ENCODE measurements at places on chromosomes 5 and 9.

DNA sequence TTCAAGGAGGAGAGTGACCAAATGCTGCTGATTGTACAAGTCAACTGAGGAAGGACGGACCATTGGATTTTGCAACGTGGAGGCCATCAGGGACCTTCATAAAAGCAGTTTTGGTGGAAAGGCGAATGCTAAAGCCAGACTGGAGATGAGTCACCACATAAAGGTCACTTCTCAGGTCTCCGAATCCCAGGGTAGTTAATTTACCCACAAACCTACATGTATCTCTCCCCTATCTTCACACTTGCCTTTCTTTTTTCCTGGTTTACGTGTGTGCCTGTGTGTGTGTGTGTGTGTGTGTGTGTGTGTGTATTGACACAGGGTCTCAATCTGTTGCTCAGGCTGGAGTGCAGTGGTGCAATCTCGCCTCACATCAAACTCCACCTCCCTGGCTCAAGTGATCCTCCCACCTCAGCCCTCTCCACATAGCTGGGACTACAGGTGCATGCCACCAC, 4.6 kb upstream of the CTNNA1 start:
- no peak for DNase-seq

- no peak for DNase-seq
These were observed 66.4 kb upstream of the MARCHF11 start for GRCh38 chr5:16245956-16246355.

DNA sequence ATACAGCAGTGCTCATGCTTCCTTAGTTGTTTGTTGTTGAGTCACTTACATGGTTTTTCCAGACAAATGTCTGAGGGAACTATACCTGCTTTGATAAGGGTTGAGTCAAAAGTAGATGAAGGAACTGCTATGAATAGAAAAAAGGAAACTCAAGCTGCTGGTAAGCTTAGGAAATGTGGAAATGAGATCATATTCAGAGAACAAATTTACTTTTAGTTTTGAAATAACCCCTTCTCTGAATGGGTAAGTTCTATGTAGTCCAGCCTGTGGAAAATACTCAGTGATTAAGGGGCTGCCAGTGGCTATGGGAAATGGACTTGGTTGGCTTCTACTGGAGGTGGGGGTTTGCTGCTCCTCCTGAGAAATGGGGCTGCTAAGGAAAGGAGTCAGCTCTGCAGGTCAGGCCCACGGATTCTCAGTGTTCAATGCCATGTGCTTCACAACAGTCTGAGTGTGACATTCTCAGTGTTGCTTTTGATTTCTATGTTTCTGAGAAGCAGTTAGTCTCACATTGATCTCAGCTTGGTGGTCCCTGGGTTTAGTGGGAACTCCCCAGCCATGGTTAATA, 47.7 kb upstream of the GLRX start:
- DNase-seq = no peak

GRCh38 chr5:176851871-176852658, 41.7 kb downstream of the UNC5A start:
- DNase-seq = no peak

DNA sequence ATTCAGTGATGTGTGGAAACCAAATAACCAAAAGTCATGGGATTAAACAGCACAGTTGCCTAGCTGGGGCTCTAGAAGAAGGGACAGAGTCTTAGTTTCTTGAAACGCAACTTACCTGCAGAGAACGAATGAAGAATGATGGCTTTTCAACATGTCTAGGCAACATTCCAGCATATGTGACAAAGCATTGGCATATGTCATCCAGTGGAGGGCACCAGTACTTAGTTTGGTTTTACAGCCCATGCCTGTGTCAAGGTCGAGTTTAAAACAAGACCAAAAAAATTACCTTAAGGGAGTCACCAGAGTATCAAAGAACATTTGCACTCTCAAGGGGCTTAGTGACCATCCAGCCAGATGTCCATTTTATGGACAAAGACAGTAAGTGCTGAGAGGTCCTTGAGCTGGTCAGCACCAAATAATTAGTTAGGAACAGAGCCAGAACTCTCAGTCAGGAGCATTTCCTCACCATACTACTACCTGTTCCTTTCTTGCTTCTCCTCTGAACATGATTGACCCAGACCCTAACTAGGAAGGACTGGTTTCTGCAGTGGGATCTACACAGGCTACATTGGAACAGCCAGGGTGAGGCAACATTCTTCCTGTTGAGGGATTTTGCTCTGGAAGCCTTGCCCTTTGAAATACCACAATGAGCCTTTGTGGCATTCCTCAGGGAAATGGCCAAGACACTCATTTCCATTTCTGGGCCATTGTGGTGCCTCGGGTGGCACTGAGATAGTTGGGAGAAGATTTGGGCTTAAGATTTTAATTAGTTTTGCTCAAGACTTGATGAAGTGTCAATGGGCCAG, 75.4 kb upstream of the ANKH start:
- DNase-seq = no peak

DNA sequence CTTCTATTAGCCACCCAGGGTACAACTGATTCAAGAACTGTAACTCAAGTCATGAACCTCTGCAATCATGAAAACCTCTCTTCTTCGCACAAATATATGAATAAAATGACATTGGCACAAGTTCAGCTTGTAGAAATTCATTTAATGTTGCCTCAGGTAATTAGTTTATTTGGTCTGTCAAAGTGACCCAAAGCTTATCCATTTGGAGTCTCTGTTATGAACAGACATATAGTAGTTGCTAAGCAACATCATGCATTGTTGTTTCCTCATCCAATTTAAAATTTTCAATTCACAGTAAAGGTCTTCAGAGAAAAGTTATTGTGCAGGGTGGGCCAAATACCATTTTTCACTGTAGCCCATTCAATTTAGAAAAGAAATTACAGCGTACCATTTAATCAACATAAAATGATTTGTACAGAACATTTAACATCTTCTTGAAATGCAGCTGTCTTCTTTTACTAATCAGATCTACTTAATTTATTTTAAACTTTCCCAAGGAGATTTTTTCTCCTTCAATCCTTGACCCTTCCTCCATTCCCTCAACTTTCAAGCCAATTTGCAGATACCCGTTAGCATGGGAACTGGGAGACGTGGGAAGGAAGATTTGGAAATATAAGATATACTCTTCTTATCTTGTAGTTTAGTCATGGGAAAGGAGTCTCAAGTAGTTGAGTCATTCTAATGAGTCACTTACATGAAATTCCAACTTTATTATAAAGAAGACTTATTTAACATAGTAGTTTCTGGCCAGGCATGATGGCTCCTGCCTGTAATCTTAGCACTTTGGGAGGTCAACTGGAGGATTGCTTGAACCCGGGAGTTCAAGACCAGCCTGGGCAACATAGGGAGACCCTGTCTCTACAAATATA, 231.3 kb downstream of the ATPSCKMT start:
- DNase-seq = no peak

DNA sequence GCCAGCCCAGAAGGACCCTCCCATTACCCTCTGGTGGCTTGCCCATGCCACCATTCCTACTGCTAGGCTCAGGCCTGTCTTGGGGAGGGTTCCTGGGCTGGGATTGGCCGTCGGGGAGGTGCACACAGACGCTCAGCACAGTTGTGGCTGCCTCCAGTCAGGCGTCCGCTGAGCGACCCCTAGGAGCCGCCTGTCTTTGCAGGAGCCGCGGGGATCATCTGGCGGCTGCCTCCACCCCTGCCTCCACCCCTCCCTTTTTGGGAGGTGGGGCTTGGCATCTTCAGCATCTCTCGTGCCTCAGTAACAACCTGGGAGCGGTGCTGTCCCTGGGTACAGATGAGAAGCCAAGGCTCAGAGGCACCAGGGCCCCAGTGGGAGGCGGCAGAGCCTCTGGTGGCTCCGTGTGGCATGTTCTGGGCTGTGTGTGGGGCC, 39.6 kb downstream of the RXRA start:
- no peak for DNase-seq

- DNase-seq = no peak
These were observed 38.0 kb downstream of the HMGXB3 start for GRCh38 chr5:150038547-150038946.

DNA sequence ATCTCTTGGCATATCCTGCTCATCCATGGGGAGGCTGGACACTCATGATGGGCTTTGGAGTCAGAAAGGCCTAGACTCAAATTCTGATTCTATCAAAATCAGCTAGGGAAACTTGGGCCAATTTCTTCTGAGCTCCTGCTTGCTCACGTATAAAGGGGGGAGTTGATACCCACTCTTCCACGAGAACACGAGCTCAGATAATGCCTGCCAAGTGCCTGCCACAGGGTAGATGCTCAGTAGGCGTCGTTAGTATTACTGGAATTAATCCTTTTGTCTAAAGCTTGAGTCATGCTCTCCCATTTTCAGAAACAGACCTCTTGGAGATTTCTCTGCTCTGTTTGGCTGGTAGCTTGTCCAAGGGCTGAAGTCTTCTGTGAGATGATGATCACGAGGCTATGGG, 238.3 kb upstream of the MVB12B start:
- DNase-seq = no peak

DNA sequence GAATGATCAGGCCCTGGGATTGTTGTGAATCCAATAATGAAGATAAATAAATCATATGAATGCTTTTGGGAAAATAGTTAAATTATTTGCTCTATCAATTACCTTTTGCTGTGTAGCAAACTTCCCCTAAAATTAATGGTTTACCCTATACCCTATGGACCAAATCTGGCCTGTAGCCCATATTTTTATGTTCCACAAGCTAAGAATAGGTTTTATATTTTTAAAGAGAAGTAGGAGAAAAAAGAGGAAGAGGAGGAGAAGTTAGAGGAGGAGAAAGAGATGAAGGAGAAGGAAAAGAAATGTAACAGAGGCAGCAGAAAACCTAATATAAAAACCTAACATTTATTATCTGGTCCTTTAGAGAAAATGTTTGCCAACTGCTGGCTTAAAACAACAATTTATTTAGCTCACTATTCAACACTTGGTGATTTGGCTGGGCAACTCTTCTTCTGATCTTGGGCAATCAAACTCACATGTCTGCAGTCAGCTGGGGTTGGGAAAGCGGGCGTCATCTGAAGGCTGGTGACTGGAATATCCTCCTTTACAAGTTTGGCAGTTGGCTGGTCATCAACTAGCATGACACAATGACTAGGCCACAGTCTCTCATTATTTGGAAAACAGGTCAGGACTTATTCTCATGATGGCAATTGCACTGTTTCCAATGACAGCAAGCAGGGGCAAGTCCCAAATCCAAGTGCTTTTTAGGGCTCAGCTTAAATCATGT, 522.9 kb downstream of the RASEF start:
- DNase-seq = no peak

- DNase-seq = no peak
These were observed 23.2 kb upstream of the TERT start for GRCh38 chr5:1317921-1318565.

GRCh38 chr9:104805441-104805840, 41.5 kb downstream of the NIPSNAP3B start:
- no peak for DNase-seq

- no peak for DNase-seq
These were observed 31.0 kb upstream of the FSD1L start for GRCh38 chr9:105416840-105417239.

Data from progenitor cell of endocrine pancreas (in vitro differentiated cells).